Mesangial cell (primary cell): ENCODE measurements at places on chromosomes 3 and 15. TPM values are rescaled to one million over a fixed set of nuclear protein-coding genes. Genes with fewer than 3 reads are reported as not detected.

The CERS3 gene
- not detected in 2 replicates for total RNA-seq

The ACTRT3 gene
- 2.6 and 3.3 TPM in 2 replicates for total RNA-seq

The RTP3 gene
- not detected in 2 replicates for total RNA-seq

The CPB1 gene
- total RNA-seq: not detected in 2 replicates

The CCDC39 gene
- under 0.01 TPM in 1 of 2 replicates, not detected in the other for total RNA-seq

The AMIGO3 gene
- total RNA-seq: 0.16 and 1.4 TPM in 2 replicates
